Transverse colon (tissue), 4 donors: ENCODE measurements at places on chromosomes 11 and 22. TPM values are rescaled to one million over a fixed set of nuclear protein-coding genes. Genes with fewer than 3 reads are reported as not detected.

DDI1 gene
- not detected for total RNA-seq

- H3K36me3 ChIP-seq, result no peaks in the 10 kb centered on the region
- no peaks in the 10 kb centered on the region for H3K4me1 ChIP-seq
- no peak overlapping the region for H3K27ac ChIP-seq
- DNase-seq, result no peak
- H3K4me3 ChIP-seq, result no peak overlapping the region
Observed at GRCh38 chr11:35488117-35488516, 37.3 kb downstream of the PAMR1 start.

DNA sequence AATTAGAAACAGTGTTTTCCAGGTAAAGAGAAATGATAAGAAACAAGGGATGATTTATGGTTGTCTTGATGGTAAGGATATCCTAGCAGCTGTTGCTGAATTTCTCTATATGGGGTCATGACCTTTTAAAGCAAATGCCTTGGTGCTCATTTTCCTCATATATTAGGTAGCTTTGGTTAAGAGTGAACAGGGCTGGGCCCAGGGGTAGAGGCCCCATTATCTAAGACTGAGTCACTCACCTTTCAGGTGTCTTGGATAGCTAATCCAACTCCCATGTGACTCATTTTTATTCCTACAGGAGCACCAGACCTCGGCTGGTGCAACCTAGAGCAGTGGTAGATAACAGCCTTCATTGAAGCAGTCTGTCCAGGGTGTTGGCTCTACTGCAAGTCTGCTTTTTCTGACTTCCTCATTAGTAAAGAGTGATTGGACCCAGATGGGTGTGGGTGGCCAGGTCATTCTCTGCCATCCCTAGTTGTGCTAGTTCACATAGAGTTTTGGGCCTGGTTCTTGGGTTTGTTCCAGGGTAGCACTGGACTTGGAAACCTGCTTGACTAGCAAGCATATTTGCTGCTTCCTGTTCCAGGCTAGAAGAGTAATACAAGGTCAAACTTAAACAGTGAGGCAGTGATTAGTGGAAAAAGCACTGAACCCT is 37.4 kb downstream of the CTNND1 start:
- peaks cover 48% of the 10 kb centered on the region for H3K36me3 ChIP-seq
- peaks cover 64% of the 10 kb centered on the region for H3K4me1 ChIP-seq
- H3K27me3 ChIP-seq, result no peaks in the 10 kb centered on the region

DNA sequence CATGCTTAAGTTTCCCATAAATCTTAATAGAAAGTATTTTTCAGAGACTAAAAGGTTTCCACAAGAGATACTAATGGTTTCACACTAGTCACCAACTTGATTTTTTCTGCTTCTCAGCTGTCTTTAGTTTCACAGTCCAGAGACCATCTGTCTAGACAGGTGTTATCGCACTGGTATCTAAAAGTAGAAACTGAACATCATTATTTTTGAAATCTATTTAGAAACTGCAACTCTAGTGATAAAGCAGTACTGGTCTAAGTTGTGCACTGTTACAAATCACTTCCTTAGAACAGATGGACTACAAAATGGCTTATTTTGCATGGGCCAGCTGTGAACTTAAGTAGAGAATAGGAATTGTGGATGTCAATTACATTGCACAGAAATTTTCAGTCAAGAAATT is 78.0 kb downstream of the CNTN5 start:
- no peak overlapping the region for H3K27ac ChIP-seq
- no peaks in the 10 kb centered on the region for H3K36me3 ChIP-seq
- no peak overlapping the region for H3K4me3 ChIP-seq
- no peak for DNase-seq
- no peaks in the 10 kb centered on the region for H3K4me1 ChIP-seq
- no peaks in the 10 kb centered on the region for H3K27me3 ChIP-seq

DNA sequence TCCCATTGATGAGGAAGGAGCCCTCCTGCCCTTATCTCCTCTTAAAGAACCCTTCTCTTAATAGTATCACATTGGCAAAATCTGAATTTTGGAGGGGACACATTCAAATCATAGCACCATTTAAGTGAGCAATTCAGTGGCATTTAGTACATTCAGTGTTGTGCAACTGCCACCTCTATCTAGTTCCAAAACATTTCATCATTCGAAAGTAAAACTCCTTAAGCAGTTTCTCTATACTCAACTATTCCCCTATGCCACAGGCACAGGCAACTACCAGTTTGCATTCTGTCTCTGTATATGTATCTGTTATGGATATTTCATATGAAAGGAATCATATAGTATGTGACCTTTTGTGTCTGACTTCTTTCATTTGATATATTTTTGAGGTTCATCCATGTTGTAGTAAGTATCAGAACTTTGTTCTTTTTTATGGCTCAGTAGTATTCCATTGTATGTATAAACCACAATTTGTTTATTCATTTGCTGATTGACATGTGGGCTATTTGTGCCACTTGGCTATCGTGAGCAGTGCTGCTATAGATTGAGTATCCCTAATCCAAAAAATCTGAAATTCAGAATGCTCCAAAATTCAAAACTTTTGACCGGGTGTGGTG is 22.9 kb downstream of the FAR1 start:
- DNase-seq, result no peak
- H3K4me3 ChIP-seq, result no peak overlapping the region
- no peaks in the 10 kb centered on the region for H3K27me3 ChIP-seq
- H3K27ac ChIP-seq, result no peak overlapping the region
- H3K4me1 ChIP-seq, result peaks cover 21% of the 10 kb centered on the region

LRFN4 gene
- total RNA-seq, result 52.3 TPM

GRCh38 chr11:3128356-3129180 is 36.5 kb downstream of the OSBPL5 start:
- DNase-seq, result no peak
- no peaks in the 10 kb centered on the region for H3K36me3 ChIP-seq
- H3K4me1 ChIP-seq, result peaks cover 36% of the 10 kb centered on the region
- H3K27ac ChIP-seq, result no peak overlapping the region

- H3K36me3 ChIP-seq, result no peaks in the 10 kb centered on the region
- H3K27me3 ChIP-seq, result no peaks in the 10 kb centered on the region
- no peak overlapping the region for H3K27ac ChIP-seq
Observed at GRCh38 chr11:91239359-91239758, 985.3 kb upstream of the FAT3 start.

GRCh38 chr11:77967121-77967520 is 27.3 kb downstream of the INTS4 start:
- no peaks in the 10 kb centered on the region for H3K36me3 ChIP-seq
- no peak overlapping the region for H3K4me3 ChIP-seq
- H3K27me3 ChIP-seq, result no peaks in the 10 kb centered on the region
- no peaks in the 10 kb centered on the region for H3K4me1 ChIP-seq

DNA sequence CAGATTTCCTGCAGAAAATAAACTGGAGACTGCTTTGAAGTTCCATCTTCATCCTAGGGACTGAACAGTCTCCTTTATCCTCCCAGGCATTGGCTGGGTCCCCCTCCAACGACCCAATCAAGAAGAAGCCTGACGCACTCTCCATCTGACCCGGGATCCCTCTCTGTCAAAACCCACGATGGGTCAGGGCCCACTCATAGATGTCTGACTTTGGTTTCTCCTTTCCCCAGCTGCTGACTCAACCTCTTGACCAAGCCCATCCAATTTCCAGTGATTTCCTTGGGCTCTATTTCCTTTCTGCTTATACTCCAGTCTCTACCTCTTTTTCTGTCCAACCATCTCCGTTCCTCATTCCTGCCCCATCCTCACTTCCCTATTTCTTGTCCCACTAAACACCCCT is 189.7 kb downstream of the MIAT start:
- no peak overlapping the region for H3K4me3 ChIP-seq
- DNase-seq, result no peak
- no peaks in the 10 kb centered on the region for H3K36me3 ChIP-seq
- no peak overlapping the region for H3K27ac ChIP-seq

DNA sequence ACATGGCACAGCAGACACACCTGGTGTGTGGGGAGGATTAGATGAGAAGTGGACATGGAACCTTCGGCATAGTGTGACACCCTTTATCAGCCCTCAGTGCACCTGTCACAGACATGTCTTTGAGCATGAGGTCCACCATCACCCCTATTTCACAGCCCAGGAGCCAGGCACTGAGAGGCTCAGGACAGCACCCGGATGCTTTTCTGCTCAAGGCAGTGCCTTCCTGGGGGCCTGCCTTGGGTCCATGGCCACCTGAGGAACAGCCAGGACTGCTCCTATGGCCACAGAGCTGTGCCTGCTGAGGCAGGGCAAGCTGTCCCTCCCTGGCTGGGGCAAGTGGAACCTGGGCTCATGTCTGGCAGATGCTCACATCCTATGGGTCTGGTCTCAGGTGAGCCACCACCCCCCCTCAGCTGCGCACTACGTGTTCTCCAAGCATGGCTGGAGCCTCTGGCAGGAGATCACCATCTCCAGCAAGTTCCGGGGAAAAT is 75.8 kb downstream of the MORC2 start:
- no peaks in the 10 kb centered on the region for H3K4me1 ChIP-seq
- no peaks in the 10 kb centered on the region for H3K27me3 ChIP-seq
- DNase-seq, result no peak
- H3K36me3 ChIP-seq, result no peaks in the 10 kb centered on the region
- no peak overlapping the region for H3K4me3 ChIP-seq
- H3K27ac ChIP-seq, result no peak overlapping the region

TLCD5 gene
- total RNA-seq, result 1.3 TPM

DNA sequence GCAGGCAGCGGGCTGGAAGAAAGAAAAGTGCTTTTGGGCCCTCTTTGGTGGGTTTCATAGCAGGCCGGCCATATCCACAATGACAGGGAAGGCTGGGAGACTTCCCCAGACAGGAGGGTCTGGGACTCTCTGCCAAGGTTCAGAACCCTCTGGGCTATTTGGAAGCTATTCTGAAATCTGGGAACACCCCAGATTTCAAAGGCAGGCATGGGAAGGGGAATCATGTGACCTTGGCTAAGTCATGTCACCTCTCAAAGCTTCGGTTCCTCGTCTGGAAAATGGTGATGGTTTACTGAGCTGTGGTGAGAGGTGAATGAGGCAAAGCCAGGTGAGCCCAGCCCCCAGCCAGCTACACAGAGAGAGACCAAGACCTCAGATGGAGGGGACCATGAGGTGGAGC is 4.6 kb downstream of the CASTOR1 start:
- peaks cover 9% of the 10 kb centered on the region for H3K4me1 ChIP-seq
- no peak overlapping the region for H3K4me3 ChIP-seq
- DNase-seq, result no peak
- H3K27ac ChIP-seq, result no peak overlapping the region

- H3K36me3 ChIP-seq, result peaks cover 3% of the 10 kb centered on the region
- H3K27ac ChIP-seq, result no peak overlapping the region
- H3K4me1 ChIP-seq, result no peaks in the 10 kb centered on the region
Observed at GRCh38 chr22:29690476-29690875, 29.3 kb upstream of the CABP7 start.

GRCh38 chr22:40680819-40681183 is 1.5 kb downstream of the MCHR1 start:
- H3K27ac ChIP-seq, result no peak overlapping the region
- no peak for DNase-seq
- H3K4me3 ChIP-seq, result no peak overlapping the region
- no peaks in the 10 kb centered on the region for H3K36me3 ChIP-seq
- peaks cover 20% of the 10 kb centered on the region for H3K4me1 ChIP-seq

- H3K4me3 ChIP-seq, result no peak within 1 kb of the TSS
- no peak for DNase-seq
- no peak within 1 kb of the TSS for H3K27ac ChIP-seq
- no peaks in the 10 kb centered on the region for H3K36me3 ChIP-seq
- peaks cover 85% of the 10 kb centered on the region for H3K27me3 ChIP-seq
- peaks cover 33% of the 10 kb centered on the region for H3K4me1 ChIP-seq
Observed at GRCh38 chr11:72244060-72244360, at the start of gene PHOX2A. PHOX2A (minus strand) TSS chr11:72244176; CDS start chr11:72244004, 172 bp downstream.
